ENCODE measurements at places on chromosomes 4 and X.

DNA sequence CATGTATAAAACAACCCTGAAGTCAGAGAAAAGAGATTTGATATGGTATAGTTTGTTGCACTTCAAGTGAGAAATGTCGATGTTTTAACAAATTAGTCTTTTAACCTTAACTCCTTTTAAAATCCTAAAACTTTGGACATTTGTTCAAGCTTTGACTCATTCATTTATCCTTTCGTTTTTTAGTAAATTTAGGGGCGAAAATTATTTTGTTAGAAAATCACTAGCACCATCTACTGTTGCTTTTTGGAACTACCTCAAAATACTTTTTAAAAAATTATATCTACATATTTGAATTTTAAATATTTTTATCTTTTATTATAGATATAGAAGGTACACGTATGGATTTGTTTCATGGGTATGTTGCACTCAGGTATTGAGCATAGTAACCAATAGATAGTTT lies 165.1 kb upstream of the POF1B start:
- no peak for DNase-seq

GRCh38 chr4:105462576-105462975 lies 11.3 kb downstream of the PPA2 start:
- DNase-seq = no peak

DNA sequence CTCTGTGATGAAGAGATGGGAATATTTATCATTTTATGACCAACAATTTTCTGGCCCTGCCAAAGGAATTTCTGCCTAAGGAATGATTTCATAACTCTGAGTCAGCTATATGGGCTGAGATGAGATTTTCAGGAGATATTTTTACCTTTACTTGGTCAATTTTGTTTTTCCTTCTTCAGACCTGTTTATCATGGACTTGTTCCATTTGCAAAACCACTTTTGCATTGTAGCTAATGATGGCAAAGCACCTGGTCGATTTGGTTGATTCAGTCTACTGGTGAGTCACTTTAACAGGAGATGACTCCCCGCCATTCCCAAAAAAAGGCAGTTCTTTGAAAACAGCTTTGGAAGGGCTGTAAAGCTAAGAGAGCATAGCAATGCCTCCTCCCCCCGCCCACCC lies 53.3 kb downstream of the TEX13A start:
- no peak for DNase-seq

- DNase-seq = no peak
Measured at GRCh38 chr4:165294907-165295306, 32.6 kb upstream of the MSMO1 start.

- DNase-seq = no peak
Measured at GRCh38 chr4:51850294-51850693, 7.3 kb downstream of the DCUN1D4 start.

- no peak for DNase-seq
Measured at GRCh38 chrX:53376888-53377287, 45.6 kb downstream of the SMC1A start.

DNA sequence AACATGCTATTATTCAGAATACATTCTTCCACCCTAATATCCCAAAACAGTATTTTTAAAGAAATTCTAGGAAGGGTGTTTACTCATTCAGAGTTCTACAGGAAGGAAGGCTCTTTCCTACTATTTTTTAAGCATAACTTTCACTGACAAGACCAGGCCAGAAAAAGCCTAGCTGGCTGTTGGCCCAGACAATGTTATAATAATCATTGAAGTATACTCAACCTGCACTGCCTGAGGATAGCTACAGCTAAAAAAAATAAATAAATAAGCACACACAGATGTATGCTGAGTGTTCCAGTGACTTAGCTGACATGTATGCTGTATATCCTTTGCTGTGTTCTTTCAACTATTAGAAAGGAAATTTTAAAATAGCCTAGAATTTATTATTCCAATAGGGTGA lies 145.8 kb upstream of the SPRY1 start:
- DNase-seq = no peak

Measured in GF-D8 (cell line).